ENCODE measurements at places on chromosomes 7 and 10.

DNA sequence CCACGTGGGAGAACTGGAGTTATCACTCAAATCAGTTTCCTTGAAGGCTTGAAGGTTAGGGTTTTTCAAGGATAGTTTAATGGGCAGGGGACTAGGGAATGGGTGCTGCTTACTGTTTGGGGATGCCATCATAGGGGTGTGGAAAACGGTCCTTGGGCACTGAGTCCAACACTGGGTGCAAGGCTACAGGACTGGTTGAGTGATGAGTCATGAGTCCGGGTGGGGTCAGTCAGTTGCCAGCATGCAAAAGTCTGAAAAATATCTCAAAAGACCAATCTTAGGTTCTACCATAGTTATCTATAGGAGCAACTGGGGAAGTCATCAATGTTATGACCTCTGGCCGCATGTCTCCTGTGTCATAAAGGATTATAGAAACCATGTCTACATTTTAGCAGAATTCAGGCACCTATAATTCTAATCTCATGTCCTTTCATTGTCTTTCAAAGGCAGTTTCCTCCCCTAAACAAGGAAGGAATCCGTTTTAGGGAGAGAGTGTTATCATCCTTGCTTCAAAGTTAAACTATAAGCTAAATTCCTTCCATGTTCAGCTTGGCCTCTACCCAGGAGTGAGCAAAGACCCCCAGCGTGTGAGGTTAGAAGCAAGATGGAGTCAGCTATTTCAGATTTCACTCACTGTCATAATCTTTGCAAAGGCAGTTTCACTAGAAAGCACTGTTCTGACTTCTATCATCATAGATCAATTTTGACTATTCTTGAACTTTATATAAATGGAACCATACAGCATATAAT is 94.5 kb downstream of the COL26A1 start:
- DNase-seq, result no peak

DNA sequence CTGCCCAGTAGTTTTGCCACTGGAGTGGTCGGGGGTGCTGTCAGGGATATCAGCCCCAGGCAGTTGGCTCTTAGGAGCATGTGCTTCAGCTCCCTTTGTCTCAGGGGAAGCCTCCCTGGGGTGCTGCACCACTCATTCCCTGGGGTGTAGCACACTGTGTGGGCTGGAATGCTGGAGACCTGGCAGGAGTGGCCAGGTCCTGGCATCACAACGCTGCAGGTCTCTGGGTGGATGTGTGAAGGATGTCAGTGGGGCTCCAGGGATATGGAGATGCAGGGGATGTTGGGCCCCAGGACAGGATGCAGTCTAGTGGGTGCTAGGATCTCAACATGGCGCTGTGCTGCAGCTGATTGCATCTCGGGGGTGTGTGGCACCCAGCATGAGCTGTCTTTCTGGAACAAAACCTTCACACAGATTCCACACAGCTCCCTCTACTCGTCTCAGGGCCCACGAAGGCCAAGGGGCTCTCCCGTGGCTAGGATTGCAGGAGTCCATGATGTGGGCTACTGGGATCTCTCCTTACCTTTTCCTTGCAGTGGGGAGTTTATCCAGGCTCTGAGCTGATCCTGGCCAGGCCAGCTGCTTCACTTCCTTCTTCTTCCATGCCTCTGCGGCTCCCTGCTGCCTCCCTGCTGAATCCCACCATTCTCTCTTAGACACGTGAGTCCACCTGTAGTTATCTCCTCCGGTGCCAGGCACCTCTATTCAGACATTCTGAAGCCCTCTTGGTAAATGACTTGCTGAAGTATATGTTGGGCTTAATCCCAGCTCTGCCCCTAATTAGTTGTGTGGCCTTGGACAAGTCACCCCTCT is 295.1 kb downstream of the RPS24 start:
- no peak for DNase-seq

GRCh38 chr10:621981-622740 is 67.3 kb downstream of the DIP2C start:
- no peak for DNase-seq

DNA sequence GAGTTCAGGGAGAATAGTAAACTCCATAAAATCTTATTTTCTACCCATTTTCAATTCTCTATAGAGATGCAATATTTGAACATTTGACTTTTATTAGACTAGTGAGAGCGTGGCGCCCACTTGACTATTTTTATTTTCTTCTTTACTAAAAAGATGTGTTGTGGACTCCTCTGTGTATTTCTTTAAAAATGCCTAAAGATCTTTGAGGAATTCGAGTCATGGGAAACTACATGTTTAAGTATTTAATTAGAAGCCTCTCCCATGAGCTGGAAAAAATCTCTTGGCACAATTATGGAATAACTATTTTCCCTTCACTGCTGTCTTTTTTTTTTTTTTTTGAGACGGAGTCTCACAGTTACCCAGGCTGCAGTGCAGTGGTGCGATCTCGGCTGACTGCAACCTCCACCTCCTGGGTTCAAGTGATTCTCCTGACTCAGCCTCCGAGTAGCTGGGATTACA is 124.2 kb downstream of the ARHGAP12 start:
- DNase-seq, result no peak

DNA sequence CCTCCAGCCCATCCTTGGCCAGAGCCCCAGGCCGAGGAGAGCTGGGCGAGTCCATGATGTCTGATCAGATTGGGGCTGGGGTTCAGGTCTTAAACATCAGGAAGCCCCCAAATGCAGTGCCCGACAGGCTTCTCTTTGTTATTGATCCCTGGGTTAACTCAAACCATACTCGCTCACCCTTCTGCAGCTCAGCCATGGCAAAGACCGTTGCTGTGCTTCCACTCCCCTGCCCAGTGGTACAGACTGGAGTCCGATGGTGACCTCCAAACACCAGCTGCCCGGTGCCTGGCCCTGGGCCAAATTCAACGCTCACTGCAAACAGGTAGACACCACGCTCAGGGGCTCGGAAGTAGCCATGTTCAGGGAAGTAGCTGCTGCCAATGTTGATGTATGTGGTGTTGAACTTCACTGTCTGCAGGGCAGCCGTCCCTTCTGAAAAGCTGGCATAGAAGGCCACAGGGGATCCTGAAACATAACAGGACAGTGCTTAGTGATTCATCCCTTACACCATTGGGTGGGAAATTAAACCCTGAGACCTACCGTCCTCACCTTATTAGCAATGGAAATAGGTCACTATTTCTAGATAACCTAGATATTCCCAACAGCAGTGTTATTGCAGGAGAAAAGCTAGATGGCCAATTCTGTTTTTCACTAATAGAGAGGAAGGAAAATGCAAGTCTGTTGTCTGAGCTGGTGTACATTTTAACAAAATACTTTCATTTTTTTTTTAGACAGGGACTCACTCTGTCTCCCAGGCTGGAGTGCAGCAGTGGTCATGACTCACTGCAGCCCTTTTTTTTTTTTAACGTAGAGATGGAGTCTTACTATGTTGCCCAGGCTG is 20.5 kb downstream of the MMRN2 start:
- peak; percentile 49 for DNase-seq

- DNase-seq, result no peak
These were observed 389.1 kb downstream of the PAXIP1 start for GRCh38 chr7:154613811-154614210.

DNA sequence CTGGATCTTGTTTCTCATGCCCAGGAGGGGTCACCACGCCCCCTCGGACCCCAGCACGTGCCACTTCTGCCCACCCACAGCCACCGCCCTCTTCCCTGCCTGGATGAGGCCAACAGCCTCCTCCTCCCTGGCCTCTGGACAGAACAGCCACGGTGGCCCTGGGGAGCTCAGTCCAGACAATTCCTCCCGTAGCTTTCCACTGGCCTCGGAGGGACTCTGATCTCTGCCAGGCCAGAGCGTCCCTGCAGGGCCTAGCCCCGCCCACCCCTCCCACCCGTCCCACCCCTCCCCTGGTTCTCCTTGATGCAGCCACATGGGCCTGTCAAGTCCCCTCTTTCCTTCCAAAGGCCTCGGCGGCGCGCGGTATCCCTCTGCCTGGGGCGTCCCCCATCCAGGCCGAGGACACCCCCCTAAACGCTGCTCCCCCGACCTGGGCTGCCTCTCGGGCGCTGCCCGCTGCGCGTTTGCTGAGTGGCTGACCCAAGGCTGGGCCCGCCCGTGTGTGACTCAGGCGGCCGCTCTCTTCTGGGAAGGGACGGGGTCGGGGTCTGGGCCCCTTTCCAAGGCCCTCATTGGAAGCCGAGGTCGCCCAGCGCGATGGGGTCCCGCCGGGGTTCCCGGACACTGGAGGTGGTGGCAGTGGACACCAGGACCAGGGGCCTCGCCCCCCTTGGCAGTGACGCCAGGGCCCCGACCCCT is 557 bp downstream of the TMEM120A start:
- DNase-seq, result peak; percentile 50

GRCh38 chr10:101859530-101859929 is 15.9 kb upstream of the KCNIP2 start:
- DNase-seq, result no peak

DNA sequence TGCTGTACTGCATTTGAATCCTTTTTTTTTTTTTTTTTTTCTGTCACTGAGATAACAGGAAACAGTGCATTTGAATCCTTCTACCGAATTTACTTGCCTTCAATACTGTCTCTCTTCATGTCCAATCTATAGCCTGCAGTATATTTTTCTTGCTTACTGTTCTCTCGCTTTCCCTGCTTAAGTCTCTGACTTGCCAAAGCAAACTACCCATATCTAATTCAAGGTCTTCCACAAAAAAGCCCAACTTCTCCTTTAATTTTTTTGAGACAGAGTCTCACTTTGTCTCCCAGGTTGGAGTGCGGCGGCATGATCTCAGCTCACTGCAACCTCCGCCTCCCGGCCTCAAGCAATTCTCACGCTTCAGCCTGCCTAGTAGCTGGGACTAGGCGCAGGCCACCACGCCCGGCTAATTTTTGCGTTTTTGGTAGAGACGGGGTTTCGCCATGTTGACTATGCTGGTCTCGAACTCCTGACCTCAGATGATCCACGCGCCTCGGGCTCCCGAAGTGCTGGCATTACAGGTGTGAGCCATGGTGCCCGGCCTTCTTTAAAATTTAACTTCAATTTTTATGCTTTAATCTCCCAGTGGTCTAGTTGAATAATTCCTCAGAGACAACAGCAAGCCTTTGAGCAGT is 882 bp downstream of the PDCD11 start:
- no peak for DNase-seq

DNA sequence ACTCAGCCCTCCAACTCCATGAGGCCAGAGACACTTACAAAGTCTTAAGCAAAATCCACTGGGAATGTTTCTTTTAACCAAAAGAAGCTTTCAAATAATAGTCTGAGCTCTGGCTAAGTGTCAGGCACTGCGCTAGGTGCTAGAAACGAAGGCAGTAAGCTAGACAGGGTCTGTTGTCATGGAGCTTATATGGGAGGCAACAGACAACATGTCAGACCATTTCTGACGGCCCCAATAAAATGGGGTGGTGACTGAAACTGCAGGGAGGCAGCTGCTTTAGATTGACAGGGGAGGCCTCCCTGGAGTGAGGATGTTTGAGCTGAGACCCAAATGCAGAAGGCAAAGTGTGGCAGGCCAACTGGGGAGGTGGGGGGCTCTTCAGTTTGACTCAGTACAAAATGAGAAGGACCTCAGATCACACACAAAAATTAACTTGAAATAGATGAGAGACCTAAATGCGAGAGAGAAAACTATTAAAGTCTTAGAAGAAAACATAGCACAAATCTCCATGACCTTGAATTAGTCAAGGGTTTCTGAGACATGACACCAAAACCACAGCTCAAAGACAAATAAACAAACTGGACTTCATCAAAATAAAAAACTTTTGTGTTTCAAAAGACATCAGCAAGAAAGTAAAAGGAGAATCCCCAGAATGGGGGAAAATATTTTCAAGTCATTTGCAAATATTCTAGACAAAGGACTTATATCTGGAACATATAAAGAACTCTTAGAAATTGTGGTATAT is 40.6 kb downstream of the SH3PXD2A start:
- DNase-seq, result no peak

GRCh38 chr10:132521041-132521465 is 16.5 kb upstream of the INPP5A start:
- DNase-seq, result no peak

- DNase-seq, result no peak
These were observed 288.6 kb upstream of the SEMA3D start for GRCh38 chr7:85475476-85475875.

DNA sequence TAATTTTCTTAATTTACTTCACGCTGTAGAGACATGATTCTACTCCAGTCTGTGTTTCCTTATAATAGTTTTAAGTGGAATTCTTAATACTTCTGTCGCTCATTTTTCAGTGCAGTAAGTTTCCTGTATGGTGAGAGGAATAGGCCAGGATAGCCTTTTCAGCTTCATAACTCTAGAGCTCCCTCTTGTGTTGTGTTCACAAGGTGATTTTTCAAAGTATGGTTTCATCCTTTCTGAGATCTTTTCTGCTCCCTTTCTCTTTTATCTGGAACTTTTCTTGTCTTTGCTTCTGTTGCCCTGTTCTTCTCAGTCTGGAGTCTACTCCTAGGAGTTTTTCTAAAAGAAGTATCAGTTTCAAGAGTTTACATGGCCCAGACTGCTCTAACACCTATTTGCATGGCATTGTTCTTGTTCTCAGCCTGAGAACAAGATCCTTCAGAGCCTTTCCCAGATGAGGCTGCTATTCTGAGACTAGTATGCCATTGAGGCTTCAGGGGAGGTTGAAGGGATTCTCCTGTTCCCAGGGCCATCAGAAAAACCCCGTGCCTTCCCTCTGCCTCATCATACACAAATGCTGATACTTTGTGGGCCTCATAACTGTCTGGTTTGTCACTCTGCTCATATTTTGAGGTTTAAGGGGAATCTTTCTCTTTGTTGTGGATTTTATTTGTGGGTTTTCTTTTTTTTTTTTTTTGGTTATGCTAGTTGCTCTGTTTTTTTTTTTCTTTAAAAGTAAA is 21.8 kb downstream of the NET1 start:
- peak; percentile 81 for DNase-seq

GRCh38 chr7:124033095-124033806 is 384 bp upstream of the TMEM229A start:
- peak; percentile 40 for DNase-seq

GRCh38 chr7:93923942-93924341 is 2.4 kb downstream of the GNG11 start:
- peak; percentile 55 for DNase-seq

GRCh38 chr7:4245866-4246470 is 436.1 kb upstream of the FOXK1 start:
- no peak for DNase-seq

GRCh38 chr7:135169141-135169963 is 1.2 kb downstream of the CYREN start:
- DNase-seq, result peak; percentile 67

GRCh38 chr7:138992052-138992531 is 10.9 kb upstream of the KIAA1549 start:
- peak; percentile 89 for DNase-seq

DNA sequence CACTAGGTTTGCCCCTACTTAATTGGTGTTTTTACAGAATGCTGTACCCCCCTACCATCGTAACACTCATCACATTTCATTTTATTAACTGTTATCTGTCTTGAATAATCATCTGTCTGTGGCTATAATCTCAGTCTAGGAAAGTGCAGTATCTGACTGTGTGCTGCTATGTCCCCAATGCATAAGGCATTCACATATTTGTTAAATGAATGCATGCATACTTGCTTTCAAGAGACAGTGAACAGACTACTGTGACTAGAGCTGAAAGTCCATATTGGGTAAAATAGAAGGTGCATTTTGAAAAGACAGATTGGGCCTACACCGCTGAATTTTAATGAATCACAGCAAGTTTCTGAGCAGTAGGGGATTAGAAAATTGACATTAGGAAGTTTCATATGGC is 112.3 kb downstream of the ARHGAP12 start:
- DNase-seq, result no peak

Measured in fibroblast of lung (primary cell).